Stimulated activated CD4-positive, alpha-beta T cell treated with anti-CD3 and anti-CD28 coated beads, Interleukin-4, amount 100 ng/mL, for 1 hour (primary cell): ENCODE measurements at places on chromosomes 2 and 18.

DNA sequence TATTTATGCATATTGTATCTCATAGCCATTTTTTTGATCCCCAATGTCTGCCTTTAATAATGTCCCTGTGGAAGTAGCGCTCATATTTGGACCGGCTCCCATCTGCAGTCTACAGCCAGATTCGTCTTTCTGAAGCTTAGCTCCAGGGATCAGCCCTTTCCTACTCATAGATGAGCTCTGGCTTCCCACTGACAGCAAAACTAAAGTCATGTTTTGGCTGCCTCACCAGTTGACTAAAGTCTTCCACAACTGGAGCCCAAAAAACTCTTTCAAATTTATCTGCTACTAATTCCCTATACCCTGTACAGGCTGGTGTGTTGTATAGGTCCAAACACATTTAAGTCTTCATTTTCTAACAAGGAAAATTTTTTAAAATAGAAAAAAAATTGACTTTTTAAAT, 294.2 kb upstream of the HNMT start:
- DNase-seq = no peak

DNA sequence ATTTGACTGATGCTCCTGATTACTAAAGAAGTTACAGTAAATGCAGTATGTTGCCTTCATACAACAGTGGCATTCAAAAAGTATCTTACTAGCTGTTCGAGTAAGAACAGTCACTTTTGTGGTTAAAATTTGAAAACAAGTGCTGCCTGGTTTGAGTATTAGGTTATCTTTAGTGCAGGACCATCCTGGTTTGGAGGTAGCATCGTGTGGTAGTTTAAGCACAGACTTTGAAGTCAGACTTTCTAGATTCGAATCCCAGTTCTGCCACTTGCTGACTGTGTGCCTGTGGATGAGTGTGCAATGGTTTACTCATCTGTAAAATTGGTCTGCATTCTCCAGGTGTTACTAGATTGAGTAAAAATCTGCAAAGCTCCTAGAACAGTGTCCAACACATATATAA, 96.8 kb downstream of the SGPP2 start:
- DNase-seq = no peak

DNA sequence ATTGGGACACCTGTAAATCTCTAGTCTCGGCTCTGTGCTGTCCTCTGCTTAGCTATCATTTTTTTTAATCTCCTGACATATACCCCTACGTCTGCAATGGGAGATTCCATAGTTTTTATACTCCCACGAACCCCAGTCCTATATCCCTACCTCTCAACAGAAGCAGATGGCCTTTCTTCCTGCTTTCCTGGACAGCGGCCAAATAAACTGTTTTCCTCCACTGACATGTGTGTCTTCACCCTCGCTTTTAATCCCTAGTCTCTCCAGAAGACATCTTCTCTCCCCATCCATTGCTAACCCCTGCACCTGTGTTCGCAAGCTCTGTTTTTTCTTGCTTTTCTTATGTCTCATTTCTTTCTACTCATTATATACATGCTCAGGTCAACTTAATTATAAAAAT, 395.4 kb downstream of the EPHA4 start:
- DNase-seq = no peak

DNA sequence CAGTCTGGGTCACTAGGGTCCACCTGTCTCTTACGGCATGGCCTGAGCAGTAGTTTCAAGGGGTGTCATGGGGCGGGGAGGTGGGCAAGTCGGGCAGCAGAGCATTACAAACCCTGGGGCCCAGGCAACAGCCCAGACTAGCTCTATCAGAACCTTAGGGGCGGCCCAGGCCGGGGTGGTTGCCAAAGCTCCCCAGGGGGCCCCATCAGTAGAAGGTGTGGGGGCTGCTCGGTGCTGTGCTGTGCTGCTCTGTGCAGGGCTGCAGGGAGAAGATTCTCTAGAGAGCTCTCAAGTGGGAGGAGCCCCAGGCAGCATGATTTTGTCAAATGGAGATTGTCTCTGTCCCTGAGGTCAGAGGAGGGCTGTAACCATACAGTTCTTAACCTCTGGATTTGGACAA, 36.4 kb upstream of the SLC14A1 start:
- DNase-seq = no peak

- no peak for DNase-seq
Observed at GRCh38 chr2:240561325-240561971, 1.3 kb downstream of the DUSP28 start.

DNA sequence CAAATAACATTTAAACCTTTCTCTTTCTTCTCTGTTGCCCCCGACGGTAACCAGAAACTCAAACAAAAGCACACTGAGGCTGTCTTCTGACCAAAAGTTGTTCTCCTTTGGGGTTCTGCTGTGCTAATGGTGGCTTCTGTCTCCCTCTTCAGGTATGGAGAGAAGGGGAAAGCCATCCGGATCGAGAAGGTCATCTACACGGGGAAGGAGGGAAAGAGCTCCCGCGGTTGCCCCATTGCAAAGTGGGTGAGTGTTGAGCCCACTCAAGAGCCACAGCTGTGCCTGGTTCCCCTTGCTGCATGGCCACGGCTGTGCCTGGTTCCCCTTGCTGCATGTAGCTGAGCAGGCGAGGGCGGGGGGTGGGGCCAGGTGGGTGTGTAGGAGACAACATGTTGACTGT, 67.4 kb downstream of the BOLA3 start:
- DNase-seq = no peak

DNA sequence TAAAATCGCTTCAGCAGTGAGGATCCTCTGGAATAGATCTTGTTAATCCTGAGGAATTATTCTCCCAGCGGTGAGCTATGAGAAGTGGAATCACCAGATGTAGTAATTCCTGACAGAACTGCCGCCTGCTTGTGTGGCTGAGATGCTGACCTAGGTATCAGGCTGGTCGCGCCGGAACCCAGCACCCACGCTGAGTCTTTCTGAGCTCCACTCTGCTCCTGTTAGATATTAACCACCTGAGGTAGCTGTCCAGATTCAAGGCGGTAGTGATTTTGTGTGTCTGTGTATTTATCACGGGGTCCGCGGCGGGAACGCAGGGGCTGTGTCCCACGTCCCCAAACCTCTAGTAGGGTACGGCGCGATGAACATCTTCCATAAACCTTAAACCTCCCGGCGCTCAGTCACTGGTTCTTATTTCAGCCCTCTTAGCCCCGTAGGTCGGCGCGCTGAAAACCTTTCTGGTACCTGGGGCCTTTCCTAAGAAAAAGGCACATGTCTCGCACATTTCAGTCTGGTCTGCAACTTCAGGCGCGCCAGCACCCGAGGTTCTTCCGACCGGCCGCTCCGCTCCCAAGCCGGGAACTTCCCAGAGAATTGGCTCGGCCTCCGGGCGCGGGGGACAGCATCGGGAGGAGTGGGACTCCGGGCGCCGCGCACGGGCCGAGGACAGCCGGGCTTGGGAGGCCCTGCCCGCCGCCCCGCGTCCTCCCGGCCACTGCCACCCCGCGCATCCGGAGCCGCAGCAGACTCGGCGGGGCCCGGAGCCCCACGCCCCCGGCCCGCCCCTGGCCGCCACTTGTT, 542 bp upstream of the CNNM3 start:
- DNase-seq = no peak

- no peak for DNase-seq
Observed at GRCh38 chr2:221293949-221294742, 278.0 kb downstream of the EPHA4 start.

- DNase-seq = no peak
Observed at GRCh38 chr2:119428488-119429224, 3.0 kb upstream of the TMEM37 start.

DNA sequence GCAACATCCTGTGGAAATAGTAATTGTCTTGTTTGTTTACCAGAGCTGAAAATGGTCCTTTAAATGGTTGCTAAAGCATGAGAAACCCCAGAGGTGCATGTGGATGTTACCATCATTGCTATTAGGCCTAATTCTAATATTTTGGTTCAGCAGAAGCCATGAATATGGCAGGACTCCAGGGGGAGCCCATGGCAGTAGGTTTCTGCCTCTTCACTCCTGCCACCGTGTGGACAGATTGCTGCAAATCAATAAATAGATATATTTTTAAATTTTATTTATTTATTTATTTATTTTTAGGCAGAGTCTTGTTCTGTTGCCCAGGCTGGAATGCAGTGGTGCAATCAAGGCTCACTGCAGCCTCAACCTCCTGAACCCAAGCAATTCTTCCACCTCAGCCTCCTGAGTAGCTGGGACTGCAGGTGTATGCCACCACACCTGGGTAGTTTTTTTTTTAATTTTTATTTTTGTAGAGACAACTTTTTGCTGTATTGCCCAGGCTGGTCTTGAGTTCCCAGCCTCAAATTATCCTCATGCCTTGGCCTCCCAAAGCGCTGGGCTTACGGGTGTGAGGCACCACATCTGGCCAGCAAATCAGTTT, 54.9 kb upstream of the CAPN13 start:
- DNase-seq = peak; percentile 43

DNA sequence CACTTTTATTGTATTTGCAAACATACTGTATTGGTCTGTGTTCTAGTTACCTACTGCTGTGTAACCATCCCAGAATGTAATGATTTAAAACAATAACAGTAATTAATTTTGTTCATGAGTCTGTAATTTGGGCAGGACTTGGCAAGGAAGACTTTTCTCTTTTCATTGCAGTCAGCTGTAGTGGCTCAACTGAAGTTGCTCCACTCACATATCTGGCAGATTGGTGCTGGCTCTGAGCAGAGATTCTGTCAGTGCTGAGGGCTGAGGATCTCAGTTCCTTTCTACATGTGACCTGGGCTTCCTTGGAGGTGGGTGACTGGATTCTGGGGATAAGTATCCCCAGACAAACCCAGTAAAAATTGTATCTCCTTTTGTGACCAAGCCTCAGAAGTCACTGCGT, 26.6 kb downstream of the PTPN4 start:
- no peak for DNase-seq

DNA sequence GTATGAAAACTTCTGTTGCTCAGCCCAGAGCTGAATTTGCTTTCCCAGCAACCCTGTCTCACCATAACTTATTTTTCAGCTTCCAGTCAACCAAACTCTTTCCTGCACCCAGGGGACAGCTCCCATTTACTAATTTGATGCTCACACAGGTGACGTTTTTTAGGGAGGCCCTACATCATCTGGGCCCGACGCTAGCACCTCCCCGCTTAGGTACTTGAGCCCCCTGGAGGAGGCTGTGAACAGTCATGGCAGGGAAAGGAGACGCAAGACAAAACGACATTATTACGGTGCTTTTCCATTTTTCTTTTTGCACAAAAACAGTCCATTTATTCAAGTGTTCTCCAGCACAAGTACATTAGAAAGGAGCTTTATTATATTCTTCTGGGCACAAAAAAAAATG, 59.2 kb upstream of the POMC start:
- DNase-seq = no peak

DNA sequence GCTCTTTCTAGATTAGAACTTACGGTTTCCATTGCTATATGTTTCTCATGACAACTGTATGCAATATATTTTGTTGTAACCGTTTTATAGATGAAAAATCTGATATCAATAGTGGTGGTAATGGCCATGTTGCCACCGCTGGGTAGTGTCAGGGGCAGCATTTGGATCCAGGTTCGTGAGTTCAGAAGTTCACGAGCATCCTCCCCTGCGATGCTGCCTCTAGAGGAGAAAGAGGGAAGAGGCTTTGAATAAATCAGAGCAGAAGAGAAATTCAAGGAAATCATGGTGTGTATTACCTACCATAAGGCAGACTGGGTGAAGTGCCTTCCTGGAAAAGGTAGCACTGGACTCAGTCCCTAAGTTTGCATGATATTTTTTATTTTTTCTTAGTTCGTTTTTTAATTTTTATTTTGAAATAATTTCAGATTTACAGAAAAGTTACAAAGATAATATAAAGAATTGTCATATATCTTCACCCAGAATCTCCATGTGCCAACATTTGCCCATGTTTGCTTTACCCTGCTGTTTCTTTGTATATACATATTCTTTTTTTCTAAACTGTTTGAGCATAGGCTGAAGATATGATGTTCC, 3.3 kb upstream of the ZBTB7C start:
- DNase-seq = no peak

DNA sequence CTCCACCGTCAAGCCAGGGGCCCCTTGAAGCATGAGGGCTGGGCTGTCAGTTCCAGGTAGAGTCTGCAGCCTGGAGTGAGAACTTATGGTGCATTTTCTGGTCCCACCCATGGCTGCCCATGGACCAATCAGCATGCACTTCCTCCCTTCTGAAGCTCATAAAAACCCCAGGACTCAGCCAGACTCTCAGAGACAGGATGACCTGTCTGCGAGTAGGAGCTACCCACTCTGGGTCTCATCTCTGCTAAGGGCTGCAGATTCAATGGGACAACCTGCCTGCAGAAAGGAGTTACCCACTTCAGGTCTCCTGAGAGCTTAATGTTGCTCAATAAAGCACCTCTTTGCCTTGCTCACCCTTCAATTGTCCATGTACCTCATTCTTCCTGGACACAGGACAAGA, 9.4 kb upstream of the DUSP19 start:
- no peak for DNase-seq

GRCh38 chr2:238404406-238405216, 22.1 kb upstream of the ASB1 start:
- DNase-seq = no peak

DNA sequence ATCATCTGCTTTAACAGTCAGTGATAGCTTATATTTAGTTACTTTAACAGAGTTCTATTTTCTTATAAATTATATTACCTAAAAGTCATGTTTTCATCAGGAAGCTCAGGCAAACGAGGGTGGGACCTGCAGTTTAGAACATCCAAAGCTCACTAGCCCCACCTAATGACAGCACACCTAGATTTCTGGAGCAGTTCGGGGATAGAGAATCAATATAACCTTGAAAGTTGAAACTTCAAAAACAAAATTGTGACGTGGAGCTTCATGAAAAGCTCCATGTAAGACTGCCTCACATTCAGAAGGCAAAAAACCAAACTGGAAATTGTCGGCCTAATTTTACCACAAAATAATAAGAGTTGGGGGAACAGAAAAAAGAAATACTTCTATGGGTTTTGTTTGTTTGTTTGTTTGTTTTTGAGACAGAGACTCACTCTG, 185.9 kb upstream of the CCDC150 start:
- peak; percentile 8 for DNase-seq

- no peak for DNase-seq
Observed at GRCh38 chr2:226087505-226088365, 688.2 kb downstream of the NYAP2 start.

DNA sequence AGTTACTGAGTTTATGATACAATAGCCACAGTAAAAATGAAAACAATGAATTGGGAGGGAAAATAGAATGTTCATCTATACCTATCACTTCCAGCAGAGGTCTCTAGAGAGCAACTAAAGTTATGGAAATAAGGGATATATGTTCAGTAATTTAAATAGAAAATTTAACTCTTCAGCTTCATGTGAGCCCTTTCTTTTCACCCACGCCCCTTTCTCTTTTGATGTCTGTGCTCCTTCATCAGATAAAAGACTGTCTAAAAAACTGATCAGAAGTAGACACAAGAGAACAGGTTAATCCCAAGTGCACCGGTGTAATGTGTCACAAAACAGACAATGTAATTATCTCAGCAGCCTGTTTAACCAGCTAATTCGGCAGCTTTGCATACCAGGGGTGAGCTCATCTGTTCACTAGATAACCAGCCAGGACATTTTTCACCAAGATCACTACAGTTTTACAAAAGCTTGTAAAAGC, 238.5 kb upstream of the ERBB4 start:
- no peak for DNase-seq
